GM23248 (cell line): ENCODE measurements at places on chromosomes 4 and X.

DNA sequence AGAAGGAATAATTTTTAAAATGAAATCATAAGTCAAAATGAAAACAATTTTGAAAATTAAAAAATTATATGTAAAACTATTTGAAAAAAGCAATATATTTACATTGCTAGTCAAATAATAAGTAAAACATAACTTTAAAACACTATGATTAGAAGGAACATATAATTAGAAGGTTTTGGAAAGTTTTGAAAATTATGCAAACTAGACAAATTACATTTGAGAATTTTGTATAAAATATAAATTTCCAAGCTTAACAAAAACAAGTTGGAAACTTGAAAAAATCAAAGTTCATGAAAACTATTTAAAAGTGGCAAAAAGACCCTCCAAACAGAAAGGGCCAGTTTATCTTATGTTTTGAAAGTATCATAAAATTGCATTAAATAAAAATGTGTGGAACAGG lies 67.6 kb upstream of the TLL1 start:
- no peak overlapping the region for H3K27ac ChIP-seq
- no peak overlapping the region for H3K4me3 ChIP-seq
- DNase-seq = no peak
- H3K4me1 ChIP-seq = no peaks in the 10 kb centered on the region
- H3K36me3 ChIP-seq = no peaks in the 10 kb centered on the region

DNA sequence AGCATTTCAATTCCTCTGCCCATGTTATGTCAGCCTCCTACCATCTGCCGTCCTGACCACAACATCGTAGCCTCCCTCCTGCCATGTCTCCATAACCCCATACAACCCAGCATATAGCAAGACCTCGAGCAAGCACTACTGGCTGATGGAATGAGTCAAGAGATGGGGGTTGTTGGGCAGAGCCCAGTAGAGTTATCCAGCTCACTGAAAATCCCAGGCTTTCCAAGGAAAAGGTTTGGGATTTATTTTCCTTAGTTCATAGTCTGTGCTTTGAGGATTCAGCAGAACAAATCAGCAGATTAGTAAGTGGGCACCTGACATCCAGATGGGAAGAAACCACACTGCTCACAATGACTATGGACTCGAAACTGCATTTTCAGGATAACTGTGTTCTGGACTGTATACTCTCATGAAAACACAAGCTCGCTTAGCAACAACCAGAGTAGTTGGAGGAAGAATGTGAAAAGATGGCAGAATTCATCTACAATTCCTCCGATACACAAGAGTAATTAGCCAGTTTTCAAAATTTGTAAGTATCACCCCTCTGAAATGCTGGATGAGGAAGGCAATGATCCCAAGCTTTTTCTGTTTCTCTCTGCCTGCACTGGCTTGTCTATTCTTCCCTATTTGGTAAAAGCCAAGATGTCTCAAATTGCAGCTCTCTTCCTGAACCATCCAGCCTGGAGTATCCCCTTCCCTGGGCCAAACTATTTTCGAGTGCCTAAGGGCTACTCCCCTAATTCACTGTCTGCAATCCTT lies 186.2 kb upstream of the TBL1X start:
- DNase-seq = peak; percentile 26
- H3K4me1 ChIP-seq = no peaks in the 10 kb centered on the region; the same call in 1 of the 2 replicates
- H3K27ac ChIP-seq = no peak overlapping the region

DNA sequence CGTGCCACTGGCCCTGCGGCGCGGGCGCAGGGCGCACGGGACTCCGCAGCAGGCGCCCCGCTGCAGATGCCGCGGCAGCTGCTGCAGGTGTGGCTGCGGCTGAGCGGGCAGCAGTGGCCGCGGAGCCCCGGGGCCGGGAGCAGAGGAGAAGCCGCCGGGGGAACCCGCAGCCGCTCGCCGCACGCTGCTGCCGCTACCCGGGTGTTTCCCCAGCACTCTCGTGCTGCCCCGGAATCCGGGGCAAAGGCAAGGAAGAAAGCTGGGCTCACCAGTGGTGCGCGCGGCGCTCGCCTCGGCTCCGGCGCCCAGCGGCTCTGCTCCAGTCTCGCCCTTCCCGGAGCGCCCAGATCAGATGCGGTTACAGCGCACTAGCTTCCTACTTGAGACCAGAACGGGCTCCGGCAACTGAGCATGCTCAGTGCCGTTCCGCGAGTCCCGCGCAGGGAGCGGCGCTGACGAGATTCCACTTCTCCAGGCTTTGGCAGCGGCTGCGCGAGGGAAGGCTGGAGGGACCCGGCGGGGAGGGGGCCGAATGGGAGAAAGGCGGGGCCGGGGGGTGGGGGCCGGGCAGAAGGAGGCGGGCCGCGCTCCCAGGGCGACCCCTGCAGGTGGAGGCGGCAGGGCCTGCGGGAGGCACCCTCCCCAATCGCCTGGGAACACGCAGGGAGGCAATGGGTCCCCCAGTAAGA lies at the start of gene APBB2:
APBB2 (minus strand) TSS at position 407 of the 689 bp plus-strand sequence. CDS start 181,288 bp downstream, outside the sequence.
- H3K4me3 ChIP-seq = peak within 1 kb of the TSS; percentile 87
- peak; percentile 98 for DNase-seq

DNA sequence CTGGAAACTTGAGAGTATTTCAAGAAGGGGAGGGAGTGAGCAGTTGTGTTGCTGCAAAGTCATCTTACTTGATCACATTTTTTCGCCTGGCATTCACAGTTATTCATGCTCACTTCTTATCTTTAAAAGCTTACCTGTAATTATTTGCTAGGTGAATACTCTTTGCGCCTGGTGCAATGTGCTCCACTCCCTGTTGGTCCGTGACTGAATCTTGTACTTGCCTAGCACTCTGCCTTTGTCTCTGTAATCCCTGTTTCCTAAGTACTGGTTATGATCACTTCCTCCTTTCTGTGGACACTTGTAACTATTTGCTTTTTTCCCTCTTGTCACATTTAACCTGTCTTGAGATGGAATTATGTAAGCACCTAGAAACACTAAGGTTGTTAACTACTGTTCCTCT lies 5.8 kb downstream of the BMP2K start:
- no peaks in the 10 kb centered on the region for H3K36me3 ChIP-seq
- H3K27ac ChIP-seq = no peak overlapping the region
- peaks cover 65% of the 10 kb centered on the region for H3K4me1 ChIP-seq
- H3K27me3 ChIP-seq = no peaks in the 10 kb centered on the region
- no peak for DNase-seq

DNA sequence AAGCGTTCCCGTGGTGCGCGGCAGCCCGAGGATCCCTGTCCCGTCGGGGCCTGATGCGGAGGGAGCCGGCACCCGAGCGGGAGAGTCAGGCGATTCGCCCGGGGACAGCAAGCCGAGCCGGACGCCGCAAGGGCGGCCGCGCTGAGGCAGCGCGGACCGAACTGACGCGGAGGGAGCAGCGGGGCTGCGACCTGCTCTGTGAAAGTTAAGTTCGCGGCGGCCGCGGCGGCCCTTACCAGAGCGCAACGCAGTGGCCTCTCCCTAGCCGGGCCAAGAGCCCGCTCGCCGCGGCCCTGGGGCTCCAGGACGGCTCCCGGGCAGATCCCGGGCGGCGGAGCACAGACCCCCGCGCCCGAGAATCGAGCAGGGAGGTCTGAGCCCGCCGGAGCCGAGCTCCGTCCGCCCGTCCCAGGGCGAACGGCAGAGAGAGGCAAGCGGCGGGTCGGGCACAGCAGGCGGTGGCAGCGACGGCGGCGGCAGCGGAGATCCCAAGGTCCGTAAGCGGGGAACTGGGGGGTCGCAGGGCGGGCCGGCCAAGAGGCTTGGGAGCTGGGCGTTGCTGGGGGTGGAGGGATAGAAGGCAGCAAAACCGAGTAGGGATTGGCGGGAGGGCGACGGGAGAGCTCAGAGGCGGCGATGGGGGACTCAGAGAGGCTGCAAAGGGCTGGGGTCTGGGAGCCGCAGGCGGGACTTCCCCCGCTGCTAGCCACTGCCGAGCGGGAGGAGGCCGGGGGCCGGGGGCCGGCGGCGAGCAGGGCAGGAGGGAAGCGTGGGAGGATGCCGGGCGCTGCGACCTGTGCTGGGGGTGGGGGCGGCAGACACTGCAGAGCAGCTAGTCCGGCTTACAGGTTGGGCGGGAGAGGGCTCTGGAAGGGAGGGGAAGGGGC lies 1.0 kb downstream of the GPR50 start:
- no peaks in the 10 kb centered on the region for H3K4me1 ChIP-seq
- H3K27ac ChIP-seq = no peak overlapping the region
- no peaks in the 10 kb centered on the region; the same call in 1 of the 2 replicates for H3K27me3 ChIP-seq
- H3K4me3 ChIP-seq = no peak overlapping the region
- no peaks in the 10 kb centered on the region for H3K36me3 ChIP-seq

- no peaks in the 10 kb centered on the region for H3K36me3 ChIP-seq
- no peaks in the 10 kb centered on the region for H3K4me1 ChIP-seq
- DNase-seq = no peak
- no peak overlapping the region for H3K27ac ChIP-seq
- H3K4me3 ChIP-seq = no peak overlapping the region
Observed at GRCh38 chrX:103704863-103705262, 5.8 kb upstream of the TMEM31 start.
